RWPE2 (cell line): ENCODE measurements at places on chromosomes 5 and 9.

- no peak overlapping the region for H3K4me3 ChIP-seq
- H3K36me3 ChIP-seq: peaks cover 83% of the 10 kb centered on the region
- no peaks in the 10 kb centered on the region for H3K4me1 ChIP-seq
- no peak for DNase-seq
- H3K27me3 ChIP-seq: no peaks in the 10 kb centered on the region
- peak overlapping the region; percentile 34 for H3K27ac ChIP-seq
Observed at GRCh38 chr9:127506814-127507750, 55.8 kb downstream of the LRSAM1 start.

DNA sequence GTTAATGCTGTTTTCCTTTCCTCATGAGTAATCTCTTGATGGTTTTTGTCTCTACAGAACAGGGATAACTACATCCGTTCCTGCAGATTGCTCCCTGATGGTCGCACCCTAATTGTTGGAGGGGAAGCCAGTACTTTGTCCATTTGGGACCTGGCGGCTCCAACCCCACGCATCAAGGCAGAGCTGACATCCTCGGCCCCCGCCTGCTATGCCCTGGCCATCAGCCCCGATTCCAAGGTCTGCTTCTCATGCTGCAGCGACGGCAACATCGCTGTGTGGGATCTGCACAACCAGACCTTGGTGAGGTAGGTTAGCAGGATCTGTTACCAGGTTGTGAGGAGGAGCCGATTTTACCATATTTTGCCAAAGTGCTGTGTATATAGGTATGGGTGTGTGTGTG is 148.2 kb downstream of the TLE4 start:
- H3K36me3 ChIP-seq: 0 out of 2 replicates have a peak, but pooled peaks cover 9% of the 10 kb centered on the region
- no peak for DNase-seq
- no peaks in the 10 kb centered on the region for H3K27me3 ChIP-seq

- H3K4me3 ChIP-seq: no peak overlapping the region
- H3K27me3 ChIP-seq: no peaks in the 10 kb centered on the region
- DNase-seq: no peak
- H3K27ac ChIP-seq: peak overlapping the region; percentile 30
- H3K4me1 ChIP-seq: peaks cover 17% of the 10 kb centered on the region
- peaks cover 26% of the 10 kb centered on the region for H3K36me3 ChIP-seq
Observed at GRCh38 chr9:115058684-115059315, 59.2 kb downstream of the TNC start.

DNA sequence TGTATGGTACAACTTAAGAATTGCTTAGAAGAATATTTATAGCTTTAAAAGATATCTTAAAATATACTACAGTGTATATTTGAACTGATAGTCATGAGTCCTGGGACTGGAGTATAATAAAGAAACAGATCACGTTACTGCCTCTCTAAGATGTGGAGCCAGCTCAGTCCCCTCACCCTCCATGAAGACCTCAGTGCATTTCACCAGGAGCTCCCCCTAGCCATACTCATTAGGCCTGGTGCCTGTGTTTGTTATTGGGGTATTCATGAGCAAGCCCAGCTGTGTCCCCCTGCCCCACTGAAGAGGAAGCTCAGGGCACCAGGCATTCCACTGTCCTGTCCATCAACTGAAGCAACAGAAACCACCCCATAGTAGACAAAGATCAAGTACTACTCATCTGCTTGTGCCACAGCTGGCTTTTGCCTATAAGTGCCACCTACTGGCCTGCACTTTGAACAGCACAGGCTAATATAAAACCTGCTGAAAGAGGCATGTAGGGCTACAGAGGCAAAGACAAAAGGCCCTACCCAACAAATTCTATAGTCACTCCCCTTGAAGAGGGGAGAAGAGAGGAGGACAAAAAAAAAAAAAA is 850.2 kb upstream of the NUDT12 start:
- H3K27ac ChIP-seq: no peak overlapping the region
- no peak overlapping the region for H3K4me3 ChIP-seq
- peaks cover 10% of the 10 kb centered on the region for H3K27me3 ChIP-seq
- no peaks in the 10 kb centered on the region for H3K4me1 ChIP-seq
- DNase-seq: no peak
- H3K36me3 ChIP-seq: no peaks in the 10 kb centered on the region

GRCh38 chr9:7315746-7316145 is 483.8 kb downstream of the DMAC1 start:
- no peaks in the 10 kb centered on the region for H3K4me1 ChIP-seq
- H3K36me3 ChIP-seq: no peaks in the 10 kb centered on the region
- no peak overlapping the region for H3K27ac ChIP-seq
- no peaks in the 10 kb centered on the region for H3K27me3 ChIP-seq
- no peak for DNase-seq
- H3K4me3 ChIP-seq: no peak overlapping the region

- no peaks in the 10 kb centered on the region for H3K27me3 ChIP-seq
- DNase-seq: peak; percentile 95
- peak overlapping the region; percentile 39 for H3K27ac ChIP-seq
- H3K36me3 ChIP-seq: no peaks in the 10 kb centered on the region
Observed at GRCh38 chr5:95712347-95712958, 18.7 kb upstream of the RHOBTB3 start.

DNA sequence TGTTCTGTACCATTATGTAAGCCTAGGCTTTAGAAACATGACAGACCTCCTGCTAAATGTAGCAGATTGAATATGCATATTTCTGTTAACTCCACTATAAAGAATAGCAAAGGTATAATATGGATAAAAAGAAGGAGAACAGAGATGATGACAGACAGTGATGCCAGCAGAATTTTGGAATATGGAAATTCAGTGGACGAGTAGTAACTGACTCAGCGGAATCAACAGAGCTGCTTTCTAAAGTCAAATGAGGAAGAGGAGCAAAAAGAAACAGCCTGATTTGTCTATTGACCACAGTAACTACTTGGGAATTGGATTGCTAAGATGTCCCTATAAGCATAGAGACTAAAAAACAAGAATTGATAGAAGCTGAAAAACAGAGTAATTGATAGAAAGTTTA is 8.0 kb downstream of the GPR21 start:
- no peak overlapping the region for H3K4me3 ChIP-seq
- no peak overlapping the region for H3K27ac ChIP-seq
- no peak for DNase-seq
- H3K27me3 ChIP-seq: no peaks in the 10 kb centered on the region
- peaks cover 10% of the 10 kb centered on the region for H3K4me1 ChIP-seq

GRCh38 chr5:81495286-81495685 is 101.4 kb upstream of the ACOT12 start:
- H3K4me1 ChIP-seq: no peaks in the 10 kb centered on the region
- no peak for DNase-seq
- H3K27ac ChIP-seq: no peak overlapping the region
- H3K4me3 ChIP-seq: no peak overlapping the region
- H3K27me3 ChIP-seq: no peaks in the 10 kb centered on the region
- H3K36me3 ChIP-seq: no peaks in the 10 kb centered on the region

GRCh38 chr5:158819840-158820620 is 279.7 kb downstream of the EBF1 start:
- H3K27ac ChIP-seq: no peak overlapping the region
- H3K36me3 ChIP-seq: no peaks in the 10 kb centered on the region
- no peaks in the 10 kb centered on the region for H3K4me1 ChIP-seq
- H3K4me3 ChIP-seq: no peak overlapping the region

GRCh38 chr5:142861011-142861410 is 90.8 kb downstream of the ARHGAP26 start:
- H3K4me1 ChIP-seq: no peaks in the 10 kb centered on the region
- H3K36me3 ChIP-seq: no peaks in the 10 kb centered on the region
- DNase-seq: no peak
- H3K27me3 ChIP-seq: no peaks in the 10 kb centered on the region
- H3K27ac ChIP-seq: no peak overlapping the region
- no peak overlapping the region for H3K4me3 ChIP-seq

GRCh38 chr9:81591791-81592190 is 97.6 kb downstream of the TLE1 start:
- H3K27me3 ChIP-seq: no peaks in the 10 kb centered on the region
- H3K36me3 ChIP-seq: peaks cover 36% of the 10 kb centered on the region
- H3K27ac ChIP-seq: no peak overlapping the region
- H3K4me1 ChIP-seq: peaks cover 27% of the 10 kb centered on the region
- DNase-seq: no peak

- H3K36me3 ChIP-seq: no peaks in the 10 kb centered on the region
- no peak for DNase-seq
- no peaks in the 10 kb centered on the region for H3K27me3 ChIP-seq
- H3K4me1 ChIP-seq: no peaks in the 10 kb centered on the region
- H3K27ac ChIP-seq: no peak overlapping the region
- H3K4me3 ChIP-seq: no peak overlapping the region
Observed at GRCh38 chr5:93893075-93893474, 151.7 kb upstream of the POU5F2 start.

GRCh38 chr5:119332978-119333401 is 22.8 kb upstream of the TNFAIP8 start:
- H3K4me1 ChIP-seq: peaks cover 41% of the 10 kb centered on the region
- no peaks in the 10 kb centered on the region for H3K27me3 ChIP-seq
- H3K4me3 ChIP-seq: peak overlapping the region; percentile 0

GRCh38 chr5:168172760-168173223 is 118.7 kb upstream of the WWC1 start:
- no peak overlapping the region for H3K27ac ChIP-seq
- DNase-seq: no peak
- no peaks in the 10 kb centered on the region for H3K4me1 ChIP-seq

DNA sequence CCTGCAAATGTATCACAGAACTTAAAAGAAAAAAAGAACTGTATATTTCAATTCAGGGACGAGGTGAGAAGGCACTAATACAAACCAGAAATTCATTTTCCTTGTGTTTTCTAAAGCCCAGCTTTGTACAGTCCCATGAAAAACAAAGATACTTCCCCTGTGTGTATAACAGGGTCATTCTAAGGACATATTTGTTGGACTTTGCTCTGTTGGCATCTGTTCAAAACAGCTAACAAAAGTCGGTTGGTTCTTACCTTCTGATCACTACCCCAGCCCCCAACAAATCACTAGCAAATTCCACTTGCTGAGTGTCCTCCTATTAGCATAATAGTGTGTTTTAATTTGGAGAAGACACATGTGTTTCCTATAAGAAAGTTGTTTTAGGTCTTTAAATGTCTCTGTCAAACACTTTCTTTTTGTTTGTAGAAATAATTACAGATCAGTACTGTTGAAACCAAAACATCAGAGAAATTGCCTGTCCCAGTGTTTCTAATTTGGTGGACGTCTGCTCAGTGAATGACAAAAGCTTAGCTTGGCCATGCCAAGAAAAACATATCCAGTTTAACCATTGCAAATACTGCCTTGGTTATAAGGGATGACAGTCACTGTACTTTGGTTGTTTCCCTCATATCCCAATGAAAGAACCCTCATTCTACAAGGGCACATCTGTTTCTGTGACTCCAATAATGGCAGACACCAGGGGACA is 480.5 kb downstream of the EBF1 start:
- no peak for DNase-seq
- H3K27me3 ChIP-seq: peaks cover 4% of the 10 kb centered on the region
- H3K4me3 ChIP-seq: no peak overlapping the region

DNA sequence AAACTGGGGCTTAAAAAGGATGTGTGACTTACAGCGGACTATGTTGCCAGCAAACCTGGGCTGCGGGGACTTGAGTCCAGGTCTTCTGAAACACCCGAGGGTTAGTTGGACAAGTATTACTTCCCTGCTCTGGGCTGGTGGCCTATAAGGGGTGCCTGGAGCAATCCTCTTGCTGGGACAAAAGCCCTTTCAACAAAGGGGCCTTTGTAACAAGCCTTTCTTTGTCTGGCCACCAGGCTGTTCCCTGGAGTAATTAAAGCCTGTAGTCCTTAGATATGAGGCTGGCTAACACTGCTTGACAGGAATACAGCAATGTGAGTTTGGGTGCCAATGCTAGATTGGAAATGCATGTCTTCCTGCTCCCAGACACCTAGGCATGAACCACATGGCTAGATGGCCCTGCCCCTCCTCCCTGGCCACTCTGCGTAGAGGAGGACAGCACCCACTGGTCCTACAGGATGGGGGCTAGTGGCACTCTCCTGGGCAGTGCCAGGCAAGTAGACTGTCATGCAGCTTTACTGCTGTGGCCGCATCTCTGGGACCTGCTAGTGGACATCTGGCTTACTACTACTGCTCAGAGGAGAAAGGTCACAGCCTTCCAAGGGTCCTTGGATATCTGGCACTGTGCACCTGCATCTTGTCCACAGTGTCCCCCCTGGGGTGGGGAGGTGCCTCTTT is 343.1 kb downstream of the ZSWIM6 start:
- H3K27ac ChIP-seq: no peak overlapping the region
- no peaks in the 10 kb centered on the region for H3K27me3 ChIP-seq
- H3K4me3 ChIP-seq: no peak overlapping the region

DNA sequence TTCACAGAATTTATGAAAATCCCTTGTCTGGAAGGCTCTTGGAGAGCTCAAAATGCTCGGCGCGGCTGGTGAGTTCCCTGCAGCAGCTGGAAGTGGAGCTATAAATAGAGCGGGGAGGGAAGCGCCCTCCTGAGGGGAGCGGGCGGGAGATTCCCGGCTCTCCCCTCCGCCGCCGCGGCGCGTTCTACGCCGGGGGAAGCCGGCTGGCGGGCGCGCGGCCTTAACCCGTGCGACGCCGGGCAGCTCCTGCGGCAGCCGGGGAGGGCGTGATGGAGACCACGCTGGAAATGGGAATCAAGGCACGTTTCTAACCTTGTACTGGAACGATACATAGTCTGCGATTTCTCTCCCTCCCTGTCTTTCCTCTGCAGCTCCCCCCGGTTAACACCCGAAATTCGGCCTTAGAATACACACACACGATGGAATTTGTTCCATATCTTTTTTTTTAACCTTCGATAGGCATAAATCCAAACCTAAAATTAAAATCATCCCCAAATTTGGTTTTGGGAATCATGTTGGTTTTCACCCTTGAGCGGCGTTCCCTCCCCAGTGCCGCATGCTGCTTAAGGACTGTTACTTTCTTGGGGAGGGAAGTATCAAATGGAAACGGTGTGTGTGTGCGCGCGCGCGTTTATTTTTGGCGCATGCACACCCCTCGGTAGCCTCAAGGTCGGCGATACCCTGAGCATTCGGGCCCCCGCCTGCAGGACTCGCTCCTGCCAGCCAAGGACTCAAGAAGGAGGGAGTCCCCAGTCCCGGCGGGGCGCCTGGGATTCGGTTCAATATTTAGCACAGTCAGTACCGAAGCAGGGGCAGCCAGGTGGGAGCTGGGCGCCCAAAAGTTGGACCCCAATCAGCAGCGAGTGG is 306.3 kb upstream of the KCNN2 start:
- H3K27me3 ChIP-seq: peaks cover 61% of the 10 kb centered on the region
- DNase-seq: no peak
- H3K27ac ChIP-seq: no peak overlapping the region
- no peaks in the 10 kb centered on the region for H3K4me1 ChIP-seq
- H3K36me3 ChIP-seq: no peaks in the 10 kb centered on the region
- H3K4me3 ChIP-seq: no peak overlapping the region

- no peaks in the 10 kb centered on the region for H3K27me3 ChIP-seq
- H3K4me1 ChIP-seq: peaks cover 5% of the 10 kb centered on the region
- DNase-seq: no peak
- H3K36me3 ChIP-seq: no peaks in the 10 kb centered on the region
- H3K4me3 ChIP-seq: no peak overlapping the region
- no peak overlapping the region for H3K27ac ChIP-seq
Observed at GRCh38 chr9:89994988-89995613, 390.3 kb downstream of the GADD45G start.

- H3K27ac ChIP-seq: no peak overlapping the region
- H3K4me3 ChIP-seq: no peak overlapping the region
- H3K4me1 ChIP-seq: peaks cover 10% of the 10 kb centered on the region
- H3K27me3 ChIP-seq: peaks cover 16% of the 10 kb centered on the region
- no peak for DNase-seq
Observed at GRCh38 chr9:1051210-1051583, 1.0 kb downstream of the DMRT2 start.
